Fibroblast of lung (primary cell): ENCODE measurements at places on chromosomes 7 and 10.

DNA sequence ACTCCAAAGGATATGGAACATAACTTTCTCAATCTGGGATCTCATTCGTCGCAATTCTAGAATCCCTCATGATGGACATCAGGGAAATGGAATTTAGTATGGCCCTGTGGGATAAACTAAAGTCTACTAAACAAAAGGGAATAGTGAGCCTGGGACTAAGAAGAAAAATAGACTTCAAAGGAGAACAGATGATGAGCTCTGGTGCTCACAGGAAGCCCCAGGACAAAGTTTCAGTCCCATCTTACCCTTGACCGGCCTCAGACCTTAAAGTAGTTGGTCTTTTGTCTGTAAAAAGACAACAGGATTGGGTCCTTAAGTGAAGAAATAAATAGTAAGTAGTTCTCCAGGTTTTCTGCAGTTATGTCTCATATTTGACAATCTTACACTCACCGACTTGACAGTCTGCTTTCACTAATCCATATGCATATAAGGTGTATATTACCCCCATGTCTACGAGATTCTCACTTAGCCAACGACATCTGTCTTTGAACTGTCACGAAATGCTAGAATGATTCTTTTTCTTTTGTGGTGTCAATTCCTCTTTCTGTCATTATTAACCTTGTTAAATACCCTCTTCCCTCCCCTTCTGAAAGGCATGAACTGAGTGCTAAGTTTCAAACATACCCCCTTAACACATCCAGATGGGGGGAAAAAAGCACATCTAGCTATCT is 10.9 kb upstream of the IKZF1 start:
- DNase-seq = no peak

DNA sequence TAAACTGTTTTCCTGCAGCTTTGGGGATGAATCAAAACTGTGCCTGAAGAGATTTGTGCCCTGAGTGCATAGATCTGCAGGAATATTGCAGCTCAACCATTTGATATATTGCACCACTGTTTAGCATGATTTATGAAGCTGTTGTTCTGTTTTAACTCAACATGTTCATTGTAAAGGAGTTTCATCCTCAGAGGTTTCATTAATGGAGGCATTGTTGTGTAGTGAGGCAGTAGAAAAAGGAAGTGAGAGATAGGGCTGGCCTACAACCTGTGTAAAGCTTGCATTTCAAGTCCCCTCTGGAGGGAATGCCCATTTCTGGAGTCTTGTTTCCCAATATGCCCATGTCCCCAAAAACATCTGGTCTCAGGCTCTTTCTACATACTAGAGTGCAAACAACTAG is 67.5 kb downstream of the DNAJC12 start:
- no peak for DNase-seq

- DNase-seq = no peak
Observed at GRCh38 chr10:52378124-52378523, 64.0 kb downstream of the DKK1 start.

DNA sequence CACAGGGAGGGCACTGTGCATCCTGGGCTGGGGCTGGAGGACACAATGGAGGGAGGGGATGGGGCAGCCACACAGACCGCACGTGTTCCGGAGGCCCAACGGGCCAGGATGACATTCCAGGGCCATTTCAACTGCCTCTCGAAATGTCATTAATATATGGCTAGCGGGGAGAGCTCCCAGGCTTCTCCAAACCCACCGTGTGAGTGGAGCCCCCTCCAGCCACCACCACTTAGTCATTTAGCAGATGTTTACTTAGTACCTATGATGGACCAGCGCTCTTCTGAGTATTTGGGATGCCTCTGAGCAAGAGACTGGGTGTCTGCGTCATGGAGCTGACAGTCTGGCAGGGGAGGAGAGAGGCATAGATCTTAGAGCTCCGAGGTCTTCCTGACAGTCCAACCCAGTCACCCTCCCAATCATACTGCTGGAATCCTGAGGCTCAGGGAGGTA is 107.3 kb downstream of the ZMIZ1 start:
- DNase-seq = no peak

DNA sequence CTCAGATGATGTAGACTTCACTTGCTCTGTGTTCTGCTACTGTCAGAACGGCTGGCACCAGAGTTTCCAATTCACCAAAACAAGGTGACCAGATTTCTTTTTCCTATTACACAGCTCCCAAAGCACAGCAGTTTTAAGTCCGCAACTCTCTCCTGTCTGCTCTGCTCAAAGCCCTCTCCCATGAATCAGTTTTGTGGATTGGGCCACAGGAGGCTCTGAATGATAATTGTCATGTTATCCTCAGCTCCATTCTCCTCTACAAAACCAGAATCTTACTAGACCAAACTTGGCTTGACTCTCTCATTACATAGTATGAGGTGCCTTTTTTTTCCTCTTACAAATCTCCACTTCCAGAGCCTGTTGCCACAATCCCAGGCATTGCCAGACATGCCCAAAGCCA is 223.5 kb downstream of the SNX13 start:
- DNase-seq = no peak

DNA sequence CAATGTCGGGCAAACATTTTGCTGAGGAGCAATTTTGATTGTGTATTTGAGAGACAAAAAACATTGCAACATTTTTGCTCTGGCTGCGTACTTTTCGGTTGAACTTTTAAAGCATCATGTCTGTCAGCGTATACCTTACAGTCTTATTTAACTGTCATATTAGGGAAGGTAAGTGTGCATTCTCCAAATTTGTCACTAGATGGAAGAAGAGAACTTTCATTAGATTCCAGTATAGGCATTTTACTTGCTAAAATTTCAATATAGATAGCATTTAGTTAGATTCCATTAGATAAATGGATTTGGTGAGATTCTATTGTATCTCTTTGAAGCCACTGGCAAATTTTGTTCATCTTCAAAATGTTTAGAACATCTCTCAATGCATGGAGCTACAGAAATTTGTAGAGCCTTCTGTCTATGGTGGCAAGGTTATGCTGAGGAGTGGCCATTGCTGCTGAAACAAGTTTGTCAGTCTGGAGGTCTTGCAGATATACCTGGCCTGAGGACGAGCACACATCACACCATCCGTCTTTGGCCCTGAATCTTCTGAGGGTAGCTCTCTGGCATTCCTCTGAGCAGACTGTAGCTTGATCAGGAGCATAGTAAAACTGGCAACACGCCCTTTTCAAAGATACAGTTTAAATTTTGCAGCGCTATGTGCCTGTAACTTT is 437.5 kb upstream of the MBL2 start:
- DNase-seq = peak; percentile 42

- no peak for DNase-seq
Observed at GRCh38 chr7:139431010-139431409, 52.5 kb downstream of the KLRG2 start.

DNA sequence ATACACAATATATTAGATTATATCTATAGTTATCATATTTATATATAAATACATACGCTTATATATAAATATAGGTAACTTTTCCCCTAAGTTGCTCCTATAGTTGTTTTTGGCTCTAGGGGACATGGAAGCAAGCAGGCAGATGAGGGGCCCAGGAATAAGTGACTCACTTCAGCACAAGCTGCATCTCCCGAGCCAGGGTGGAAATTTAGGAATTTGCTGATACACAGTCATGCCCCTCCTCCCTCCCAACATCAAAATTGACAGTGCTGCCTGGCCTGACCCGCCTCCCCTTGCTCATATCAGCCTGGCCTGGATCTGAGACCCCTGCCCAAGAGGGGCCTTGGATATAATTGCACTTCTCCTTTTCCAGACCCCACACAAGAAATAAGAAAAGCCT is 33.8 kb downstream of the MKI67 start:
- DNase-seq = peak; percentile 51

- DNase-seq = no peak
Observed at GRCh38 chr10:92849576-92850090, 1.3 kb downstream of the EXOC6 start.

- peak; percentile 61 for DNase-seq
Observed at GRCh38 chr7:19754521-19755116, 18.8 kb downstream of the TMEM196 start.

- no peak for DNase-seq
Observed at GRCh38 chr7:138287549-138287948, 172.5 kb upstream of the TRIM24 start.

DNA sequence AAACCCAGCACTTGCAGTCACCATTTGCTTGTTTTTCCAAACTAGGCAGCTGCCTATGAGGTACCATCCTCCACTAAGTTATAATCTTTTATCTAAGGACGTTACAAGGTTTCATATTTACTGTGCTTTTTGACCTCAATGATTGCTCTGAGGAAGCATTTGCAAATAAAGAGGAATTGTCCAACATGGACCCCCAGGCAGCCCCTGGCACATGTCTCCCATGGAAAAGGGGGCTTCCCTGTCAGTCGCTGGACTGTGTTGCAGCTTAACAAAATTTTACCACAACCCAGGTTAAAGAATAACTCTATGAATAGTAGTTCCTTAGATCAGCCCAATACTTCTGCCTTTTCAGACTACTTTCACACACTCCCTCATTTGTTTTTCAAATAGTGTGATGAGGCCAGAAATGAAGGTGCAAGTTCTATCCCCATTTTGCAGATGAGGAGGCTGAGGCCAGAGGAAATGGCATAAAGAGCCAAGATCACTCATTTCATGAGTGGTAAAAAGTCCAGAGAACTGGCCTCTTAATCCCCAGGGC is 52.8 kb upstream of the ZPBP start:
- no peak for DNase-seq

DNA sequence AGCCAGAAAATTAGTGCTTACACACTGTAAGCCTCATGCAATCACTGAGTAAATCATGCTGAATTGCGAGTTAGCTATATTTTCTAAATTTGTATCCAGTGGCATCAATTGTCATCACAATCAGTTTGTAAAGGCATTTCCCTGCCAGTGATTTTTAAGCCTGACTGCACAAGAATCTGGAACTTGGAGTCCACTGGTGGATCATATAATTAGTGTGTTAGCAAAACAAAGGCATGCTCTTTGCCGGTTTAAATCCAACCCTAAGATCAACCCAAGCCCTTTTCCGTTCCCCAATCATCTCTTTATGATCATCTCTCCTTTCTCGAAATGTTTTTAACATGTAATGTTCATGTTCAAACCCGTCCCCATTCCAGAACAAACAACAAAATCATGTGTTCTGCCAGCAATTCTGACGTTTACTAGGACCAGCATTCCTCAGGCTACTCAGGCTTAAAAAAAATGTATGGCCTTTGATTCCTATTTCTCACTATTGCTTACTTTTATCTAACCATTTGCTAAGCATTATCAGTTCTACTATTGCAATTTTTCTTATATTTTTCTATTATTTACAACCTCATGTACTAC is 649.2 kb downstream of the SORCS1 start:
- DNase-seq = no peak

GRCh38 chr7:94649450-94649849 is 6.5 kb downstream of the SGCE start:
- DNase-seq = peak; percentile 40

- DNase-seq = peak; percentile 75
Observed at GRCh38 chr10:29646960-29647461, 12.2 kb upstream of the SVIL start.

GRCh38 chr7:91408388-91409154 is 144.3 kb downstream of the FZD1 start:
- no peak for DNase-seq

- no peak for DNase-seq
Observed at GRCh38 chr10:115023715-115024114, 69.5 kb upstream of the ATRNL1 start.

- DNase-seq = no peak
Observed at GRCh38 chr10:80322711-80323110, 33.3 kb upstream of the MAT1A start.

DNA sequence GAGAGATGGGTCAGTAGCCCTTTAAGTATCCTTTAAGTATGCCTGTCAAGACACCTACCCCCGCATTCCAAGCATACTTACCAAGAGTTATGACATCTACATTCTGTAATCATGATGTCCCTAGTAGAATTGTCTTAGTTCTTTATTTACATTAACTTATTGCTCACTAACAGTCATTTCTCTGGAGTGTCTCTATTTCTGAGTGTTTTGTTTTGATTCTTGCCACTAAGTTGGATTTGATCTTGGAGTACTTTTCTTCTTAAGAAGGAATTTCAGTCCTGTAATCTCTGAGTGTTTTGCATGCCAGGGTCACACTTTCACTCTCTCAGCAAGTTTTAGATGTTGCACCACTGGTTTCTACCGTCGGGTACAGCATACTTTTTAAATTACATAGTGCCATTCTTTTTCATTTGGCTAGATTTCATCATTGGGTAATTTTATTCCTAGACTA is 1053.9 kb downstream of the KCNMA1 start:
- peak; percentile 82 for DNase-seq

GRCh38 chr10:23344241-23344841 is at the start of gene C10orf67:
Gene C10orf67 (minus strand): TSS chr10:23344797. CDS start chr10:23344774, 23 bp downstream.
- DNase-seq = peak; percentile 63

GRCh38 chr10:46325021-46325420 is 38.2 kb downstream of the ANTXRL start:
- DNase-seq = no peak

DNA sequence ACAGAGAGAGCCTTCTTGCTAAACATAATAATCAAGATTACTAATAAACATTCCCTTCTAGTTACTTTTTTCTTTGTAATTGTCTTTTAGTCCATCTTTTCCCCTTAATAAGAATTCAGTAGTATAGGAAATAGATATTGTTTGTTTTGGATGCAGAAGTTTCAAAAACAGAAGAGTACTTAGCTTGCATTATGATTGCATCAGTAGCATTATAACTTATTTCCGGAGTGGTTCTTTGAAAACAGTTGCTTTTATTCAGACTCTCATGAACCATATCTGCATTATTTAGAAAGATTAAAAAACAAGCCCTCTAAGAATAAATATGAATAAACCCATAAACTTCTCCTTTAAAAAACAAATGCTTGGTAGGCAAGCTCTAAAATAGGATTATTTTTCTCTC is 34.0 kb upstream of the DKK1 start:
- peak; percentile 58 for DNase-seq

DNA sequence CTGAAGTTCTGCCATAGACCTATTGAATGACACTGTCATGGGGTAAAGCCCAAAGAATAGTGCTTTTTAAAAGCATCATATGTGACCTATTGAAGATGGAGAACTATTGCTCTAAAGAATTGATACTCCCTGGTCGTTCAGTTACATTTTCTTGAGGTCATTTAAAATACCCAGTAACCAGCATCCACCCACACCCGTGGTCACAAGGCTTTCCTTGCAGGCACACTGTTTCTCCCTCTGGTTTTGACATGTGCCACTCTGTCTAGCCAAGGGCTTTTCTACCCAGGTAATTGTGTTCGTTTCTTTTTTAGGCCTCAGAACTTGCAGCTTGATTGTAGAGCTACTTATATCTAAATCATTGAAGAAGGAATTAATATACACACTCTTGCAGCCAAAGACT is 68.3 kb upstream of the LYZL2 start:
- DNase-seq = no peak

DNA sequence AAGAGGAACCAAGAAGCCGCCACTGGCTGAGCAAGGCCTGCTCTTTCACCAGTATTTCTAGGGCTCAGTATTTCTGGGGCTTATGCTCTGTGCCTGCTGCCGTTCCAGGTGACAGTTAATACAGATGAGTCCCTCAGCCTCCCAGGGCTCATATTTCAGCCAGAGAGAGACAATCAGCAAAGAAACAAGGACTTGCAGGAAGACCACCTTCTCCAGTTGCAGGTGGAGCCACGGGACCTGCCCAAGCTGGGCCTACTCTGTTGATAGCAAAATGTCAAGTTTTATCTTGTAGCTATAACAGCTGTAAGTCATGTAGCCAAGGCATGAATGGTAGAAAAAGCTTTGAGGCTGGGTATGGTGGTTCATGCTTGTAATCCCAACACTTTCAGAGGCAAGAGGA is 42.7 kb downstream of the NPTX2 start:
- no peak for DNase-seq

GRCh38 chr10:126448091-126448490 is 59.8 kb upstream of the ADAM12 start:
- DNase-seq = no peak

GRCh38 chr7:34236057-34236456 is 330.7 kb downstream of the BMPER start:
- DNase-seq = no peak

- DNase-seq = peak; percentile 17
Observed at GRCh38 chr10:71323407-71323806, 4.3 kb downstream of the SLC29A3 start.
